ENCODE measurements at places on chromosomes 4 and X. TPM values are rescaled to one million over a fixed set of nuclear protein-coding genes. Genes with fewer than 3 reads are reported as not detected.

DNA sequence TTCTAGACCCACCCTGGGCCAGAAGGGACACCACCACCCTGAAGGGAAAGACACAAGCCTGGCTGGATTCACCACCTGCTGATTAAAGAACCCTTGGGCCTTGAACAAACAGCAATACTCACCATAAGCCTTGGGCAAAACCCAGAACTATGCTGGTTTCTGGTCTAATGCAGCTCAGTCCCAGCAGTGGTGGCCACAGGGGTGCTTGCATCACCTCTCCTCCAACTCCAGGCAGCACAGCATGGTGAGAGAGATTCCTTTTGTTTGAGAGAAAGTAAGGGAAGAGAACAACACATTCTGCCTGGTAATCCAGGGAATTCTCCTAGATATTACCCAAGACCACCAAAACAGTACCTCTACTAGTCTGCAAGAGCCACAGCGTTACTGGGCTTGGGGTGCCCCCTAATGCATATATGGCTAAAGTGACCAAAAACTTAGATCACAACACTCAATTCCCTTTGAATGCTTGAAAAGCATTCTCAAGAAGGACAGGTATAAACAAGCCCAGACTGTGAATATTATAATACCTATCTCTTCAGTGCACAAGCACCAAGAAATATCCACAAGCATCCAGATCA, 25.7 kb downstream of the RNF128 start:
- H3K27me3 ChIP-seq = peaks cover 2% of the 10 kb centered on the region
- H3K36me3 ChIP-seq = no peaks in the 10 kb centered on the region
- H3K27ac ChIP-seq = no peak overlapping the region
- no peaks in the 10 kb centered on the region for H3K4me1 ChIP-seq

Gene TMEM156
- 14.9 TPM for total RNA-seq

DNA sequence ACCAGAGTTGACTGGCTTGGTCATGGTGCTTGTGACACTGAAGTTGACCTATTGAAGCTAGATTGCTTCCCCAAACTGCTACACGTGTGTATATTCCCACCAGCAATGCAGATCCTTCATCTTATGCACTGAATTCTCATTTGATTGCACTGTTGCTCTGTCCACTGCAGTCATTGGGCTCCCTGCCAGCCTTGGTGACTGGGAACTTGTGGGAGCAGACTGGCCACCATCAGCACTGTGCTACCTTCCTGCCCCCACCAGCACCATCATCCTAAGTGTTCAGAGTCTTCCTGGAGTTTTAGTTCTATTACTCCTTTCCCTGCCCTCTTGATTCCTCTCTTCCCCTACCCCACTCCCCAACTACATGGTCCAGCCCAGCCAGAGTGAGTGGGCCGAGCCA, 117.7 kb upstream of the PRPS2 start:
- no peaks in the 10 kb centered on the region for H3K36me3 ChIP-seq
- H3K27me3 ChIP-seq = peaks cover 3% of the 10 kb centered on the region
- H3K4me1 ChIP-seq = no peaks in the 10 kb centered on the region

Gene RHOH
- 187 TPM for total RNA-seq

Gene LAMP2
- 41.8 TPM for total RNA-seq

Gene ZNF595
- 19.2 TPM for total RNA-seq

GRCh38 chr4:20096911-20097310, 154.8 kb upstream of the SLIT2 start:
- H3K4me1 ChIP-seq = no peaks in the 10 kb centered on the region
- no peaks in the 10 kb centered on the region for H3K27me3 ChIP-seq

DNA sequence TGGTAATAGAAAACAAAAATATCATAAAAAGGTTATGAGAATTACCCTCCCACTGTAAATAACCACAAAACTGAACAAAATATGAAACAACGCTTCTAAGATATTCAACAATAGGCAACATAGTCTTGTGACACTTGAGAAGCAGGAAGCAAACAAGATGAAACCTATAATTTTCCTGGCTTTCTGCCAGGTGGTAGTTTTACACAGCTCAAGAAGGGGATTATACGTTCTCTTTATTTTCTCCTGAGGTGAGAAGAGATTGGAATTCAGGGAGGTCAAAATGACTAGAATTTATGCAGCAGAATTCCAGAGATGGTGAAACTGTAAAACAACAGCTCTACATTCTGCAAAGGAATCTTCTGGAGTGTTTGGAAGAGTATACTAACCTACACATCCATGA, 186.0 kb downstream of the HHIP start:
- no peak for DNase-seq
- H3K4me3 ChIP-seq = no peak overlapping the region
- H3K27ac ChIP-seq = no peak overlapping the region
- no peaks in the 10 kb centered on the region for H3K4me1 ChIP-seq
- H3K36me3 ChIP-seq = no peaks in the 10 kb centered on the region

Gene TNIP3
- total RNA-seq = 3.0 TPM

Gene SFRP2
- not detected for total RNA-seq

Gene PAGE1
- total RNA-seq = not detected

- H3K27ac ChIP-seq = no peak overlapping the region
- no peaks in the 10 kb centered on the region for H3K36me3 ChIP-seq
- no peak for DNase-seq
- no peak overlapping the region for H3K4me3 ChIP-seq
- no peaks in the 10 kb centered on the region for H3K4me1 ChIP-seq
- no peaks in the 10 kb centered on the region for H3K27me3 ChIP-seq
These were observed 365.1 kb downstream of the AFF2 start for GRCh38 chrX:148865277-148866210.

DNA sequence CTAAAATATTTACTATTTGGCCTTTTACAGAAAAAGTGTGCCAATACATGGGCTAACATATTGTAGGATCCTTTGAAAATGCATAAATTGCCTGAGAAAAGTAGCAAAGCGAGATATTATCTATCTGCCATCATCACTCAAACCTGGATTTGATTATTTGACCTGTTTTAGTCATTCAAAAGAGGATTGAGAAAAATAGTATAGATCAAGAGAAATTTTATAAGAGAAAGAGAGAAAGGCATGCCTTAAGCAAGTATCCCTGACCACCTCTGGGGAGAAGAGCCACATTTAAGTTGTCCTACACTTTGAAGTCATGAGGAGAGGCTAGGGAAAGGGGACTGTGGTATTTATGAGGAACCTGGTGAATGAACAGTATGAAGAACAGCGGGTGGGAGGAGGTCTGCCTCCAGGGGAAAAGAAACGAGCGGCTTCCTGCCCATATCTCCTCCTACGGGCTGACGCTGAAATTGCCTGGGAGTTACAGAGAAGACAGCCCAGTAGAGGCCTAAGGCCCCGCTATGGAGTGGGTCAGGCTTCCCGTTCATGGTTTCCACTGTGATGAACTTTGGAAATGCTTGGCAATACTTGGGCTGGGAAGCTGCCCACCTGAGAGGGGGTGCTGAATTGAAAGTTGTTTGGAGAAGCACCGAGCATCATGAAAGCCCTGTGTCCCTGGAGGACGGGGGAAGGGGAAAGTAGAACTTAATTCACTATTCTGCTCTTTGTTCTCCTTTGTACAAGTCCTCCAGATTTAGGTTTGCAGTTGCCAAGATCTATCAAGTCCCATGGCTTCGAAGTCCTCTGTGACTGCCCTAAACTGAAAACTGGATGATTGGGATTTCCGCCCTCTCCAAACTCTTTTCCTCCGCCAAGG, 106.9 kb upstream of the ACSL4 start:
- no peaks in the 10 kb centered on the region for H3K27me3 ChIP-seq
- no peaks in the 10 kb centered on the region for H3K36me3 ChIP-seq
- DNase-seq = no peak

- peaks cover 12% of the 10 kb centered on the region for H3K4me1 ChIP-seq
- no peak for DNase-seq
- peaks cover 3% of the 10 kb centered on the region for H3K36me3 ChIP-seq
- H3K27ac ChIP-seq = peak overlapping the region; percentile 76
These were observed 2.4 kb upstream of the NBDY start for GRCh38 chrX:56726605-56727004.

- no peaks in the 10 kb centered on the region for H3K4me1 ChIP-seq
- DNase-seq = no peak
- H3K36me3 ChIP-seq = no peaks in the 10 kb centered on the region
These were observed 55.4 kb upstream of the DHX15 start for GRCh38 chr4:24639714-24640113.

Gene PAGE4
- not detected for total RNA-seq

DNA sequence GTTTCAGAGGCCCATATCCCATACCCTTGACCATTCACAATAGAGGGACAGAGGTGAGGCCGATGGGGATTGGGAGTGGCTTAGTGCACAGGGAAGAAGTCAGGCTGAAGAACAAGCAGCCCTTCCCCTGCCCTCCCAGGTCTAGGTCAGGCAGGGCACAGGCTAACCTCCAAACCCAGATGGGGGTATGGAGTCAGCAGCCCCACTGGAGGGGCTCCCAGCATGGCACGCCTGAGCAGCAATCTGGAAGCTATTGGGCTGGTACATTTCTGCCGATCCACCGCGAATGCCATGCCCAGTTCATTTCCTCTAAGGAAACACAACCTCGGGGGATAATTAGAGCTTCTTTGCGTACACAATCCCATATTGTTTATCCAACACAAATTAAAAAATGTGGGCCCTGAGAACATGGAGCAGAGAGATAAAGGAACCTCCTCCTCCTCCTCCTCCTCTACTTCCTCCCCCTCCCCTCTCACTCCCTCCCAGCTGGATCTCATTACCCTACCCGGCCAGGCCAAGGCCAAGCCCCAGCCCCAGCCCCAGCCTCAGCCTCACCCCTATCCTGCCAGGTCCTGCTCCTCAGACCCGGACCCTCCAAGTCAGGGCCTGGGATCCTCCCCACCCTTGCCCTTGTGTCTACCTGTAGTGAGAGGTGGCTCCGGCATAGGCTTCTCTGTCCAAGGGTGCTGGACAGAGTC, 83.0 kb downstream of the PJA1 start:
- no peak for DNase-seq
- H3K27me3 ChIP-seq = peaks cover 3% of the 10 kb centered on the region
- no peak overlapping the region for H3K27ac ChIP-seq
- no peaks in the 10 kb centered on the region for H3K36me3 ChIP-seq
- H3K4me1 ChIP-seq = no peaks in the 10 kb centered on the region

Gene NXF2B
- not detected for total RNA-seq

DNA sequence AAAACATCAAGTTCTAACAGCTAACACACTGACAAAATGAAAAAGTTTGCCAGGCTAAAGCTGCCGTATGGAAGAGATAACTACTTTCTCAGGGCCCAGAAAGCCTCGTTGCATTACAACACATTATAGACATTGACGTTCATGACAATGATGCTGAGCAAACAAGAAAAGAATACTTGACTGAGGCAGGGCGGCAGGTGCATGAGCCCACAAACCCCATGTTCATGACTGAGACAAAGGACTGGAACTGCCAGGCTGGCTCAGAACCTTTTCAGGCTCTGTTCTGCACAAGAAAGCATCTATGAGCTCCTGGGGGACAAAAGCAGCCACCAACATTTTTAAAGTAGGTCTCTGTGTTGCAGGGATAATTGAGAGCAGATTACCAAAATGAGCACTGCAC, 13.6 kb downstream of the TLR6 start:
- peaks cover 8% of the 10 kb centered on the region for H3K36me3 ChIP-seq
- no peak overlapping the region for H3K27ac ChIP-seq
- no peak for DNase-seq
- no peak overlapping the region for H3K4me3 ChIP-seq
- H3K27me3 ChIP-seq = no peaks in the 10 kb centered on the region
- H3K4me1 ChIP-seq = peaks cover 7% of the 10 kb centered on the region

Gene NALF2
- not detected for total RNA-seq

Gene COX7B2
- total RNA-seq = not detected

Gene TSPAN5
- total RNA-seq = 19.8 TPM

GRCh38 chrX:153372949-153373348, 28.2 kb downstream of the PNMA6E start:
- no peaks in the 10 kb centered on the region for H3K36me3 ChIP-seq
- H3K4me1 ChIP-seq = peaks cover 2% of the 10 kb centered on the region
- H3K27me3 ChIP-seq = peaks cover 4% of the 10 kb centered on the region
- H3K27ac ChIP-seq = no peak overlapping the region
- H3K4me3 ChIP-seq = no peak overlapping the region

DNA sequence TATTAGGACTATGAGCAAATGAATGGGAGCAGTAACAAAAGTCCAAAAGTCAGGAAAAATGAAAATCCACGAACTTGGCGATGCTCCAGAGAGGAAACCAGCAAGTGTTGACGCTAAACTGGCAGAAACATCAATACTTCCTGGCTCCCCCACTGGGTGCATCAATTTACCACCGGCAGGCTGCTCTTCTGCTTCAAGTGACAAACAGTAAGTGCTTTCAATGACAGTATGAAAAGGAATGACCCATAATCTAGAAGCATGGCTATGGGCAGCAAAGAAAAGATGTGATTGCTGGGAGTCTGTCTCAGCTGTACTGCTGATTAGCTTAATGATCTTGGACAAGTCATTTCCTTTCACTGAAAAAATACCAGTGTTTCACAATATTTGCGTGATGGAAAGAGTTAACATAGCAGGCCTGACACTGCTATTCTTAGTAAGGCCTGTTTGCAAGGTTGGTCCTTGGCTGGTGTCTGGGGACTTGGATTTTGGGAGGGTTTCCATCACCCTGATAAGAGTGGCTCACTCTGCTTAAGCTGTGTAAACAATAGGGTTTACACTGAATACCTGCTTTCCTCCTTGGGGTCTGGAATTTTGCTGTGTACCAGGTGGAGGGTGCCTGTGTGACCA, 8.7 kb downstream of the ATP11C start:
- H3K27me3 ChIP-seq = no peaks in the 10 kb centered on the region
- no peak overlapping the region for H3K4me3 ChIP-seq
- no peak overlapping the region for H3K27ac ChIP-seq
- peaks cover 10% of the 10 kb centered on the region for H3K4me1 ChIP-seq

Gene SPP1
- 19.4 TPM for total RNA-seq

- no peaks in the 10 kb centered on the region for H3K4me1 ChIP-seq
- no peaks in the 10 kb centered on the region for H3K36me3 ChIP-seq
- H3K27me3 ChIP-seq = peaks cover 17% of the 10 kb centered on the region
These were observed 7.1 kb downstream of the RASSF6 start for GRCh38 chr4:73613130-73613529.

GRCh38 chrX:51047950-51048349, 137.4 kb downstream of the BMP15 start:
- H3K4me3 ChIP-seq = no peak overlapping the region
- peaks cover 6% of the 10 kb centered on the region for H3K27me3 ChIP-seq
- no peak overlapping the region for H3K27ac ChIP-seq
- no peak for DNase-seq

- H3K4me1 ChIP-seq = no peaks in the 10 kb centered on the region
- no peaks in the 10 kb centered on the region for H3K36me3 ChIP-seq
- no peak overlapping the region for H3K27ac ChIP-seq
- no peaks in the 10 kb centered on the region for H3K27me3 ChIP-seq
- no peak overlapping the region for H3K4me3 ChIP-seq
These were observed 117.6 kb downstream of the STK32B start for GRCh38 chr4:5168891-5169290.

- no peak for DNase-seq
- H3K27me3 ChIP-seq = no peaks in the 10 kb centered on the region
- H3K36me3 ChIP-seq = peaks cover 5% of the 10 kb centered on the region
- no peak overlapping the region for H3K27ac ChIP-seq
These were observed 23.5 kb upstream of the CA5B start for GRCh38 chrX:15714529-15714928.

Gene PAGE2B
- 1.9 TPM for total RNA-seq

DNA sequence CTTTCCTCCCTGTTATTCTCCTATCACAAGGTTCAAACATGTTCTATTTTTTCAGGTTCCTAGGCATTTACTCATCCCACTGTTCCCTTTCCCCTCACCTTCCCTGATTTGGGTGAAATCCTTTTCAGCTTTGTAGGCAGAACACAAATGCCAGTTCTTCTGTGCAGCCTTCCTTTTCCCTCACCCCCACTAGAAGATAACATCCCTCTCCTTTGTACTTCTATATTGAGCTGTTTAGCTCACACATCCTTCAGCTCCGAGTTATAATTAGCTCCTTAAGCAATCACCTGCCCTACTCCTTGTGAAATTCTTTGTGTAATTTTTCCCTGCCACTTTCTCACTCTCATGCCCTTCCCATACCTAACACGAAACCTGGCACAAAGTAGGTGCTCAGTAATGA, 240.9 kb downstream of the AR start:
- H3K27ac ChIP-seq = no peak overlapping the region
- H3K27me3 ChIP-seq = no peaks in the 10 kb centered on the region
- no peak for DNase-seq
- no peaks in the 10 kb centered on the region for H3K36me3 ChIP-seq
- no peak overlapping the region for H3K4me3 ChIP-seq

Gene ADGRG2
- not detected for total RNA-seq

Measured in activated naive CD8-positive, alpha-beta T cell treated with anti-CD3 and anti-CD28 coated beads, Interleukin-2, amount 10 ng/mL, durations not matched to agents 7 days and 5 days (primary cell).